Astrocyte of the cerebellum (primary cell): ENCODE measurements at places on chromosomes 5 and 9.

GRCh38 chr9:9790216-9790872, 822.5 kb downstream of the PTPRD start:
- DNase-seq: peak; percentile 20

DNA sequence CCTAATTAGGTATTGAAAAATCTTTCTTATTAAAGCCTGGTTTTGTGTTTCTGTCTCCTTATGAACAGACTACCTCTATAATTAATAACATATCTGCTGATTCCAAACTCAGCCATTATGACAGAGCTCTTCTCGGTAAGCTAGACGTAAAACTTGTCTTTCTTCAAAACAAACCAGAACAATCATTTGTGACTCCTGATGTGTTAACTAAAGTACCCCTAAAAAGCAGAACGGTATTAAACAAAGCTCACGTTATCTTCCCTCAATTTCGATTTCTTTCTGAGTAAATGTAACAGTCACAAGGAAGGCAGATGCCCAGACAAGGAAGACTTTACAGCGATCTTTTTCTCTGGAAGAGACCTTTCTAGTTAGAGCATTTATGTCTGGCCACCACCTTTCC, 1.8 kb downstream of the SEMA5A start:
- no peak for DNase-seq

DNA sequence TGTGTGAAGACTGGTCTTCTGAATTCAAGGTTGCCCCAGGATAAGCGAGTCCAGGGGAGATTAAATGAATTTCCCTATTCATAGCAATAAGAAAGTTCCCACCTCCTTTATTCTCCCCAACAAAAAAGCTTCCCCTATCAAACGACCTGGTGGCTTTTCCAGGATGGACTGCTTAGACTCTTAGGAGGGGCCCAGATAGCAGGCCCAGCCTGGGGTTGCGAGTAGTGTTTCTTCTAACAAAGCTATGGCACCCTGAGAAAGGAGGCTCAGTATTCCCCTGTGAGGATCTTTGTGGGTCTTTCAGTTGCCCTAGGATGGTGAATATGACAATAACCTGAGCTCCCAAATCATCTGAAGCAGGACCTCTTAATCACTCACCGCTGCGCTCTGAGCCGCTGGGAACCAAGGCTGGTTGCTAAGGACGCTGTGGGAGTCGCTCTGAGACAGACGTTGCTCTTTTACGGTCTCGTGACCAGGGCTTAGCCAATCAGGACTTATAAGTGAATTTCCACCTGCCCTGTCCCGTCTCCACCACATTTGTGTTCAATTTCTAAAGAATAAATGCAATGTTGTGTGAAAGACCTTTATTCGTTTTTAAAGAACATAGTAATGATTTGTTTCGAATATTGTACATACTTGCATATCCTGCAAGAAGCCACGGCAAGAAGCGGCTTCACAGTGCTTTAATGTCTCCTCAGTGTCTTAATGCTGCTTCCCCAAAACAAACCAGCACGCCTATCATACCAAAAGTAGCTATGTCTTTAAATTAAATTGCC, at the start of gene TMEM232:
TSS of gene TMEM232 (minus strand) at position 423 of the 776 bp plus-strand sequence. CDS start 59,319 bp downstream, outside the sequence.
- peak; percentile 38 for DNase-seq

- peak; percentile 40 for DNase-seq
Observed at GRCh38 chr5:137316346-137316736, 182.8 kb downstream of the SPOCK1 start.

- no peak for DNase-seq
Observed at GRCh38 chr5:154794525-154795234, 39.5 kb downstream of the LARP1 start.

GRCh38 chr9:109411069-109411761, 86.9 kb downstream of the PTPN3 start:
- no peak for DNase-seq
